Spinal cord (tissue), 10 donors: ENCODE measurements at places on chromosomes 4 and X. TPM values are rescaled to one million over a fixed set of nuclear protein-coding genes. Genes with fewer than 3 reads are reported as not detected.

DNA sequence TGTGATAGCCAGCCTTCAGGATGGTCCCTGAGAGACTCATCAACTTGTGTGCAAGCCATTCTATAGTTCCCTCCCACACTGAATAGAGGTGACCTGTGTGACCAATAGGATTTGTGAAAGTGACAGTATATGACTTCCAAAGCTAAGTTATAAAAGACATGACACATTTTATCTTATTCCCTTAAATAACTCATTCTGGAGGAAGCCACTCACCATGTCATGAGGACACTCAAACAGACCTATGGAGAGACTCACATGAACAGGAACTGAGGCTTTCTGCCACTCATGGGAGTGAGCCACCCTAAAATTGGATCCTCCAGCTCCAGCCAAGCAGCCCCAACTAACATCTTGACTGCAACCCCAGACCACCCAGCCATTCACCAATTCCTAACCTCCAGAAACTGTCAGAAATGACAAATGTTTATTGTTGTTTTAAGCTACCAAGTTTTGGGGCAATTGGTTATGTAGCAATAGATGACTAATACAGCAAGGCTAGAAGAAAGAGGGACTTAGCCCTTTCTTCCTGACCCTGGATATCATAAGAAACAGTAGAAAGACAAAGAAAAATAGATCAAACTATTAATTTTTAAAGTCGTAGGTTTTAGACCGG lies 9.0 kb upstream of the CHIC2 start:
- H3K4me1 ChIP-seq: no peaks in the 10 kb centered on the region
- H3K4me3 ChIP-seq: no peak overlapping the region
- H3K27me3 ChIP-seq: no peaks in the 10 kb centered on the region
- DNase-seq: no peak
- no peaks in the 10 kb centered on the region for H3K36me3 ChIP-seq
- H3K27ac ChIP-seq: no peak overlapping the region

- H3K27me3 ChIP-seq: no peaks in the 10 kb centered on the region
- H3K4me3 ChIP-seq: no peak overlapping the region
- no peak for DNase-seq
Measured at GRCh38 chr4:145231906-145232700, 51.7 kb upstream of the OTUD4 start.

Gene MUC7
- total RNA-seq: not detected

Gene GABRE
- 17.2 TPM for total RNA-seq
